ENCODE measurements at places on chromosomes 12 and 14.

GRCh38 chr14:71371711-71372396 is 464.6 kb downstream of the PCNX1 start:
- DNase-seq, result no peak

DNA sequence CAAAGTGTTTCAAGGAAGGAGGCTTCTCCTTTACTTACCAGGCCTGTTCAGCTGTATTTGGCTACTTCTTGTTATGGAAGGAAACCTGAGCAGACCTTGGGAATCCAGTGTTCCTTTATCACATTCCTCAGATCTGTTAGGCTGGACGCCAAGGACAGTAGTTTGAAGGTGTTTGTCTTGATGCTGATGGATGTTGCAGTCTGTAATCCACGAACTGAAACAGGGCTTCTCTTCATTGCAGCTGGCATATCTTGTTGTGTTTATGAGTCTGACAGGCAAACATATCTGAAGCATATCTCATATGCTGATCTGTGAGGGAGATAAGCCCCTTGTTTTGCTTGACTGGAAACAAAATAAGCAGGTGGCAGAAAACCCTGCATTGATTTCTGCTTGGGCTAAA is 904.3 kb downstream of the NRXN3 start:
- DNase-seq, result no peak

- DNase-seq, result no peak
Observed at GRCh38 chr14:69688299-69688649, 76.9 kb downstream of the SUSD6 start.

GRCh38 chr14:94586635-94587034 is 5.4 kb downstream of the SERPINA5 start:
- DNase-seq, result no peak

DNA sequence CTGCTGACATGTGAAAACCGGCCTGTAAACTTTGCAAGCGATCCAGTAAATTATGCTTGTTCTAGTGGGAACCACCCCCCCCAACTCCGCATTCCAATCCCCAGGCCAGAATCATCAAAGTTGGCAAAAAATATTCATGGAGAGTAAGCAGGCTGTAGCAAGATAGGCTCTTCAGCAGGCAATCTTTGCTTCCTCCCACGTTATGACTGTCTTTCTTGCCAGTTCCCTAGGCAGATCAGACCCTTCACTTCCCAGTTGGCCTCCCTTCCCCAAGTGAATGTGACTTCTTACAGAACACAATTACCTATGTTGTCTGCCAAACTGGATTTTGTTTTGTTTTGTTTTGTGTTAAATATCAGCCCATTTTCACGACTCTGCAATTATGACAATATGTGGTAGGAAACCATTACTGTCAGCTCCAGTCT is 1.2 kb upstream of the PTGER2 start:
- DNase-seq, result no peak

GRCh38 chr12:6666211-6666610 is 3.3 kb upstream of the ING4 start:
- no peak for DNase-seq

- no peak for DNase-seq
Observed at GRCh38 chr14:99185436-99186068, 86.4 kb downstream of the BCL11B start.

DNA sequence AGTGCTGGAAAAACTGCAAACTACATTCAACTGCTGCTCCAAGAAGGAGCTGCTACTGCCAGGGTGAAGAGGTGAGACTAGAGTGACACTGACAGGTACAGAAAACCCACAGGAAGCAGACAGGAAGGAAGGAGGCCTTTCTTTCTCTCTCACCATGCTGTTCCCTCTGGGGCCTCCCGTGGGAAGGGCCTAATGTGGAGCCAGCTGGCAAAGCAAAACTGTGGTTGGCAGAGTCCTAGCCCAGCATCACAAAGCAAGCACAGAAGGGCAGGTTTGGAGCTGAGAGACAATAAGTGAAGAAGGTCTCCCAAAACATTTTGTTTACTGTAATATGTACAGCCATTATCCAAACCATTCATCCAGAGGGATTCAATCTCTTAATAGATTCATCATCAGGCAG is 122.5 kb upstream of the MAX start:
- no peak for DNase-seq

- no peak for DNase-seq
Observed at GRCh38 chr12:124346425-124347168, 51.7 kb downstream of the RFLNA start.

DNA sequence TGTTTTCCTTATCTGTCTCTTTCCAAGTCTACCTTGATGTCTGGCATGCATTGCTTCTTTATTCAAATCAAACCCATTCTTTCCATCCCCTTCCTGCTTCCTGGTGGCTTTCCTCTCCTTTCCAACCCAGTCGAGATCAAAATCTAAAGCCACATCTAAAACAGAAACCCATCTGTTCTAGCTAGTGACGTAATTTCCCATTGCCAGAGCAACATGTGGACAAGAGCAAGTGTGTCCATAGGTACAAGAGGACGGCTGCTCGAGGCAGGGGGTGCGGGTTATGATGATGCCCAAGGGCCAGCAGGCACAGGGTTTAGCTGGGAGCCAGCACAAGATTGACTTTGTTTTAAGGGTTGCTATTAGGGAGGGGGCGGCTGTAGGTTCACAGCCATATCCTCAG is 7.0 kb downstream of the KRT80 start:
- DNase-seq, result no peak

DNA sequence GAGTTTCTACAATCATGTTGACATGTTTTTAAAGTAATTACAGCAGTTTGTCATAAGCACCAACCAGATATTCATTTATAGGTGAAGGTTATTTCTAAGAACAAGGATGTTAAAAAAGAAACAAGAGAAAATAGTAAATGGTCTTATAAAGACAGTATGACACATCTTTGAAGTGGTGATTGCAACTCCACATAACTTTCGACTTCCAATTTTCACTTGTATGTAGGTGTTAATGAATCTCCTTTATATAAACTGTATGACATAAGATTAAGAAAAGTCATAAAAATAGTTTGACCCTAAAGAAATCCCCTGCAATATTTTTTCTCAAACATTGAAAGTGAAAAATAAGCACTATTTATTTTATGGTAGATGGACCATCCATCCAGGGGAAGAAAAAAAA is 144.8 kb upstream of the PTPRQ start:
- no peak for DNase-seq

- DNase-seq, result peak; percentile 60
Observed at GRCh38 chr12:56629459-56630179, 507 bp downstream of the BAZ2A start.
